ENCODE measurements at places on chromosomes 6 and 20.
A peak's percentile ranks its signal among the peaks of the same experiment; 100 is the strongest.

- no peak for DNase-seq
Measured at GRCh38 chr6:36698196-36698595, 570 bp downstream of the RAB44 start.

GRCh38 chr20:51641866-51642265, 99.3 kb upstream of the NFATC2 start:
- no peak for DNase-seq

DNA sequence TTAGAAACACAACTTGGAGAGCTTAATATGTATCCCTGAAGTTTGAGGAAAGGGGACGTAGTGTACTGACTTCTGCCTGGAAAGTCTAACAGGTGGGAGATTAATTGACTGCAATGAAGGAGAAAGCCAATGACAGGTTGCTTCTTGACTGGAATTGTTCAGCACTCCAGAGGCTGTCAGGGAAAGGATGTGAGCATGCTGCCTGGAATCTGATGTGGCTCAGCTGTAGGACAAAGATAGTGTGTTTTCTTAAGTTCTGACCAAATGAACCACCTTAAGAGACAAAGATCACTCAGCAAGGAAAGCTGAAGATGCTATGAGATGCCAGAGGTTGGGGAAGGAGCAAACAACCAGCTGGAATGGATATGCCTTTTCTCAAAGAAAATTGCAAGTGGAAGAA, 185.8 kb downstream of the PHF3 start:
- no peak for DNase-seq

DNA sequence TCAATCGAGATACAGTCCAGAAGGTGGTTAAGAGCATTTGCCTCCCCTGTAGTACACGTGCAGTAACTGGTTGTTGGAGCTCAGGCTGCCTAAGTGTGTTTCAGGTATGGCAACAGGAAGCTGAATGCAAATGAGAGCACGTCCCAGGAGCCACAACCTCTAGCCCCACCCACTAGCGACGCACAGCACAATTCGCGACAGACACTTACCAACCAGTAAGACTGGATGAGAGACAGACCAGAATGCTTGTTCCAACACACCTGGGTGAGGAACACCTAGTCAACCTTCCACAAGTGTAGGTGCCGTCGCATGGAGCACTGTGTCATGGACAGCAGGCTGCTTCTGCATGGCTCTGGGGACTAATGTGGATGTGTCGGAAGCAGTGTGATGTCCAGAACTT, 7.2 kb upstream of the SERPINB1 start:
- DNase-seq = no peak

DNA sequence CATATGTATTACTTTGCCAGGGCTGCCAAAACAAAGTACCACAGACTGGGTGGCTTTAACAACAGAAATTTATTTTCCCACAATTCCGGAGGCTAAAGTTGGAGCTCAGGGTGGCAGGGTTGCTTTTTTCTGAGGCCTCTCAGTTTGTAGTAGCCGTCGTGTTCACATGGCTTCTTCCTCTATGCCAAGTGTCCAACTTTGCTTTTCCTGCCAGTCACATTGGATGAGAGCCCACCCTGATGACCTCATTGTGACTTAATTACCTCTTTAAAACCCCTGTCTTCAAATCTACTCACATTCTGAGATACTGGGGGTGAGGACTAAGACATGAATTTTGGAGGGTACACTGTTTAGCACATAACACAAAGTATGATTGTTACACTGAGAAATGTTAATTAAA, 9.9 kb upstream of the ECT2L start:
- DNase-seq = no peak

DNA sequence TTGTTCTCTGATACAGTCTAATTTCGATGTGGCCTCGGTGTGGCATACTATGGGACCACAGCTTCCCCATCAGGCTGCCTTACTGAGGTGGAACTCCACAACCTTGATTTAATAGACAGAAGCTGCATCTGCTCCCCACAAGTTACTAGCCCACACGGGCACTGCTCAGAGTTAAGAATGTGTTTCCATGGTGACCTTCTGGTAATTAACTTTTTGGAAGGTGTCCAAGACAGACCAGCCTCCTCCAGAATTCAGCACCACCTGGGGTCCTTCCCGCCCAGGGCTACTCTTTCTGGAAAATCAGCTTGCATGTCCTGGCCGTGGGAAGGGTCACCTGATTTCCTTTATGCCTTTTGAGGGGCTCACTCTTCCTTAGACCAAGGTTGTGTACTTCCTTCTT, 48.7 kb upstream of the CDH4 start:
- DNase-seq = no peak

GRCh38 chr6:119240257-119241110, 109.1 kb downstream of the MAN1A1 start:
- no peak for DNase-seq

DNA sequence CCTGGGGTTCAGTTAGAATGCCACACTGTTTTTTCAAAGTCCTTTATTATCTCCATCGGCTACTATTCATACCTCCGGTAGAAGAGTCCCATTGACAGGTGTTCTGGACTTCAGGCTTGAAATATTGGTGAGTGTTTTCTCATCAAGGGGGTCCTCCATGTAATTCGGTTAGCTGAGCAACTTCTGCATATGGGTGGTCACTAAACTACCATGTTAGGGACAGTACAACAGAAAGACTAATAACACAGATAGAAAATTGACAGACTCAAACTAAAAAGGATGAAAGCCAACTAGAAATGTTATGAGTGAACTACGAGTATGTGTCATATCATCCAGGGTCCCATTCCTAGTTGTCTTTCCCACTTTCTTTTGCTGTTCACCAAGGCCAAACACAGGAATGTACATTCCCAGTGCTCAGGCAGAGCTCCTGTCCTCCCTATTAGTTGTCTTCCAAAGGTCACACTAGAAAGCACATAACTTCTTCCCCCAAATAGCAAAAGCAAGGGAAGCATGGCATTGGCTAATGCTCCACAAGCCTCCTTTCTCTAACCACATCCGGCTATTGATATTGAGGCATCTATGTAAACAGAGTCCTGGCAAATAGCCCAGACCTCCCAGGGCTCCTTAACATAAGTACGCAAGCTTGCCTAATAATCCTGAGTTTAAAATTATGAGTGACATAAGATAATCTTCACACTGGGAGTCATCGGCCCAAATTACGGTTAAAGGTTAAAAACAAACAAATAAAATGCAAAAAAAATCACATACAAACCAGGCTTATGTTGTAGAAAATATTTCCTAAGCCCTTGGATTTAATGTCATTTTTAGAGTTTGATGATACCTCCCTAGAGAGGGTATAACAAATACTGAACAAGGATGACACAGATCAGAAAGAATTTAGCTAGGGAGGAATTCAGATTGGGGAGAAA, 13.2 kb downstream of the CCN2 start:
- DNase-seq = peak; percentile 61

DNA sequence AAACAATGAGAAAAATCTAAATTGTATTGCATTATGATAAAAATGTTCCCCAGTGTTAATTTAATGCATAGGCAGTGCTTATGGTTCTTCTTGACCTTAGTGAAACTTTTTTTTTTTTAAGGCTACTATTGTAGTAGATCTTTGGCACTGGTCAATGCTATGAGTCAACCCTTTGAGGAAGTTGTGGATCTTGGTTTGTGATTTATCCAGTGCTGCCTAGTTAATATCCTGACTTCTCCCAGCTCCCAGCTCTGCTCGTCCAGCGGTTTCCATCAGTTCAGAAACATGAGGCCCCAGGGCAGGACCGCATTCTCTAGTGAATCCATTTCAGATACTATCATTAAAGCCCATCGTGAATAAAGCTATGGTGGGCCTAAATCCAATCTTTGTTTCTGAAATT, 364.5 kb upstream of the JARID2 start:
- DNase-seq = no peak

GRCh38 chr20:39676241-39676640, 714.1 kb downstream of the DHX35 start:
- no peak for DNase-seq

GRCh38 chr20:1862663-1863053, 32.5 kb upstream of the SIRPA start:
- DNase-seq = no peak

- no peak for DNase-seq
Measured at GRCh38 chr6:21590346-21590745, 3.2 kb upstream of the SOX4 start.

GRCh38 chr6:107756660-107757355, 67.3 kb downstream of the SCML4 start:
- no peak for DNase-seq

GRCh38 chr6:92270365-92270764, 1149.0 kb downstream of the EPHA7 start:
- no peak for DNase-seq

- no peak for DNase-seq
Measured at GRCh38 chr6:50049829-50050228, at the start of gene DEFB112. TSS of gene DEFB112 (minus strand) at chr6:50049929. CDS start at chr6:50049869, 60 bp downstream.

DNA sequence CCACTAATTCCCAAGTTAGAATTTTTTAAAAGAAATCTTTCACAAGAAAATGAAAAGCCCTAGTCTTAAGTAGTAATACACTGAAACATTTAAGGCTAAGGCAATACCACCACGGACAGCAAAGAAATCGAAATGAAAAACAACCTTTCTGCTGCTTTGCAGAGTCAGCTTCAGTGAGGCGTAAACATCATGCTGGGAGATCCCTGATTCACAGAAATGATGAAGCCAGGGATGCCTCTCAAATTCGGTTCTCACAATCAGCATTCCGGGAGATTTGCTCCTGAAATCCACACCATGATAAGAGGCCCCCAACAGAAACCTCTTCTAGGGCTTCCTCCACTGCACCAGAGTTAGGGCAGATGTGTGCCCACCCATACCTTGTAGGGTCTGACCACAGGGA, 18.6 kb downstream of the RRBP1 start:
- peak; percentile 4 for DNase-seq

- no peak for DNase-seq
Measured at GRCh38 chr6:132675002-132675401, 16.0 kb upstream of the TAAR1 start.

DNA sequence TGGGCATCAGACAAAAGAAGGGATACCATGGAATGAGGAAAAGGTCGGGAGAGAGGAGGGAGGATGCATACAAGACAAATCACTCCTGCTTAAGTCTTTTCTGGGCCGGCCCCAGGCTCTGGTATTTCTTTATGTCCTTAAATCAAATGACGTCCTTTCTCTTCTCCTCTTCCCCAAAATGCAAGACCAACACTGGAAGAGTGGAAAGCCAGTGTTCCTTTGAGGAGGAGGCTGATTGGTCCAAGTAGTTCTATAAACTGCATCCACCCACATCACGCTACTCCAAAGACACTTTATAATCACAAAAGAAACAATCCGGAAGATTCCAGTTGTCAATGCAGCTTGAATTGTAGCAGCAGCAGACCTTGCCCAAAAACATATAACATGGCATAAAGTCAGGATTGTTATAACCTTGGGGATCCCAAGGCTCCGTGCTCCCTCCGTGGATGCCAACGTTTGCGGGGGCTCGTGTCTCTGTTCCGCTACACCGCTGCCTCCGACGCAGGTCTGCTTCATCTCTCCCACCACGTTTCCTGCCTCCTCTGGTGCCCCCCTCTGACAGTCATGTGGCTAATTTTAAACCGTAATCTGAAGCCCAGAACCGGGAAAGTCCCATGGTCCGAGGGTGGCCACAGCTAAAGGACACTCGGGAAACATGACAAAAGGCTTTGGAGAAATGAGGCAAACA, 47.1 kb downstream of the MCUR1 start:
- peak; percentile 57 for DNase-seq

Measured in tibial nerve (tissue), 4 donors.